ENCODE measurements at places on chromosomes 7 and 10.

- ATAC-seq: no peak
These were observed 30.9 kb downstream of the TRIM8 start for GRCh38 chr10:102675011-102675665.

- no peak for ATAC-seq
These were observed 31.3 kb downstream of the RABGEF1 start for GRCh38 chr7:66771795-66772194.

DNA sequence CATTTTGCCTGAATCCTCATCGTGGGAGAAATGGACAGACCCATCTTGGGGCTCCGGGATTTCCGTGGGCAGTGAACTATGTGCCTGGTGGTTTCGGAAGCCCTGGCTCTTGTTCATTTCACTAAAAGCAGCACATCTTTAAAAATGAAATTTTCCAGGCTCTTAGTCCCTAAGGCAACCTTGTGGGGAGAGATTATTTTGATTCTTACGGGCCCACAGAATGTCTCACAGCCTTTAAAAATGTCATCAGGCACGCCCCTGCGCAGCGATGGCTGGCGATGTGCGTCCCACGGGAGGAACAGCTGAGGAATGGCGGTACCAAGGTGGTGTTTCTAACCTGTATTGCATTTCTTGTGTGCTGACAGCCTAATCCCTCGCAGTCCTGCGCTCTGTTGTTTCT lies 189.7 kb downstream of the CCDC3 start:
- ATAC-seq: no peak

GRCh38 chr10:77005871-77006270 lies 631.7 kb downstream of the KCNMA1 start:
- no peak for ATAC-seq

Data from stimulated activated memory B cell treated with anti-CD40 and anti-IgM and Interleukin-4, amounts not matched to agents 10 μg/mL and 1 μg/mL and 100 μg/mL, for 72 hours (primary cell).